Skeletal muscle cell (primary cell): ENCODE measurements at places on chromosomes 1 and 21.
A peak's percentile ranks its signal among the peaks of the same experiment; 100 is the strongest.

DNA sequence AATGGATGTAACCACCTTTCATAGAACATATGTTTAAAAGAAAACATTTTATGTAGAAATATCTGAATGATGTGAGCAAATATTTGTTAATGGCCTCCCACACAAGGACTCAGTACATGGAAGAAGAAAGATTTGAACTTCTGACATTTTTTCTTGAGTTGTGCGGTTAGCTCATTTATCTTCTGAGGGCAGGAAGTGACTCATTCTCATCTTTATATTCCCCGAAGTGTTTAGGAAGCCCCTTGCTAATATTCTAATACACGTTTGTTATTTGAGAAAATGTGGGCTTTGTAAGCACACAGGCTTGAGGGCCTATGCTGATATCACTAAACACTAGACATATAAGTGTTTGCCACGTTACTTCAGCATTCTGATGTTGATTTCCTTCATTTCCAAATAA lies 392.5 kb upstream of the PTBP2 start:
- peak; percentile 23 for DNase-seq

GRCh38 chr1:29478879-29479278 lies 242.6 kb downstream of the PTPRU start:
- DNase-seq: no peak

DNA sequence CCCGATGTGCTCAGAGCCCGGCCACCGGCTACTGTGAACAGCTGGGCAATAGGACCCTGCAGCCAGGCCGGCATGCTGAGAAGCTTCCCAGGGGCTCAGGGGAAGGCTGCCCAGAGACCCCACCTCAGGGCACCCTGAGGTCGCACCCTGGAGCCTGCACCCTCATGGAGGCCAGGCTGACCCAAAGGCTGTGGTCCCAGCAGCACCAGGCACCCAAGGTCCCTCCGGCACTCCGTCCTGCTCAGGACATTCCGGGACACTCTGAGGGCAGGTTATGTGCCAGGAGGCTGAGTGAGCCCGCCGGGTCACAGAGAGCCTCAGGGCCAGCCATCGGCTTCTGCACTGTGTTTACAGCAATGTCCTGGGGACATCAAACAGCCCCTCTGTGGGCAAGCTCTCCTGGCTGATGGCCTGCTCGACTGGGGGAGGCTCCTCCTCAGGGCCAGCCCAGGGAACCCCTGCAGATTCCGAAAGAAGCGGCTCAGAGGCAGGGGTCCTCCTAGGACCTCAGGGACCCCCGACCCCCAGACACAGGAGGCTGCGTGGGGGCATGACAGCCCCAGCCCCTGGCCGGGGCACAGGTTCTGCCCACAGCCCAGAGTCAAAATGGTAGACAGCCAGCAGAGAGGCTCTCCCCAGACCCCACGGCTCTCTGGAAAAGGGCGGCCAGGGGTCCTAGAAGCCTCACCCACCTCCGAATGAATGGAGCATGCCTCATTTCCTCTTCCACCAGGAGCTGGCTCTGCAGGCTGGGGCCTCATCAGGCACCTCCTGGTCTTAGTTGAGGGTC lies 8.2 kb downstream of the SLC19A1 start:
- DNase-seq: no peak

- DNase-seq: no peak
These were observed 37.4 kb downstream of the TMCO4 start for GRCh38 chr1:19762175-19762779.

GRCh38 chr21:38773099-38774061 lies 32.3 kb upstream of the ETS2 start:
- peak; percentile 98 for DNase-seq
